Mesothelial cell of epicardium (in vitro differentiated cells): ENCODE measurements at places on chromosomes 1 and 21. TPM values are rescaled to one million over a fixed set of nuclear protein-coding genes. Genes with fewer than 3 reads are reported as not detected.

GRCh38 chr1:65174585-65174984 lies 26.6 kb downstream of the AK4 start:
- H3K27me3 ChIP-seq, result no peaks in the 10 kb centered on the region
- H3K36me3 ChIP-seq, result no peaks in the 10 kb centered on the region
- H3K4me1 ChIP-seq, result peaks cover 18% of the 10 kb centered on the region
- H3K4me3 ChIP-seq, result no peak overlapping the region
- no peak overlapping the region for H3K27ac ChIP-seq

The PRAMEF7 gene
- total RNA-seq, result not detected in 3 replicates

The PROK1 gene
- 0.69 to 1.3 TPM (median 0.95 TPM) in 3 replicates for total RNA-seq

DNA sequence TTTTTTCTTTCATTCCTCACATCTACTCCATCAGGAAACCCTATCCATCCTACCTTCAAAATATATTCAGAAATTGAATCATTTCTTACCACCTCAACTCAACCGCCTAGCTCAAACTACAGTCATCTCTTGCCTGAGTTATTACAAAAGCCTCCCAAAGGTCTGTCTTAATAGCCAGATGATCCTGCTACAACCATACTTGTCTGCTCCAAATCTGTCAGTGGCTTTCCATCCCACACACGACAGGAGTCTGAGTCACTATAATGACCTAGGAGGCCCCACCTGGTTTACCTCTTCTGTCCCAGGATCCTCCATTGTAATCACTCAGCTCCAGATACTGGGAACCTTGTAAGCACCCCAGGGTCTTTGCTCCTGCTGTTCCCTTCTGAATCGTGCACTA lies 37.1 kb upstream of the IL12RB2 start:
- H3K27me3 ChIP-seq, result peaks cover 2% of the 10 kb centered on the region
- DNase-seq, result no peak
- H3K4me3 ChIP-seq, result no peak overlapping the region
- H3K36me3 ChIP-seq, result no peaks in the 10 kb centered on the region
- no peak overlapping the region for H3K27ac ChIP-seq
- no peaks in the 10 kb centered on the region for H3K4me1 ChIP-seq

The MFSD2A gene
- total RNA-seq, result 5.7 to 6.9 TPM (median 6.1 TPM) in 3 replicates

DNA sequence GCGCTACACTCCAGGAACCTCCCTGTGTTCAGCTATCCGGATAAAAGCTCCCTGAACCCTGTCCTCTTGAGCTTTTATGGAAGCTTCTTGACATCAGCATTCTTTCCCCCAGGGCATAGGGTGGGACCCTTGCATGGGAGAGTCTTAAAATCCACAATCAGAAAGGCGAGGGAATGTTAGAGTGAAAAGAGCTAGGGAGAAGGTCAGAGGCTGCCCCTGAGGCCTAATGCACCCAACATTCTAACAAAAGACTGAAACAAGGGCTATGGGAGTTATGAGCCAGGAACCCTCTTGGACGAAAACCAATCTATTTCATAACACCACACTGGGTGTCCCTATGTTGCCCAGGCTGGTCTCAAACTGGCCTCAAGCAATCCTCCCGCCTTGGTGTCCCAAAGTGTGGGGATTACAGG lies 36.7 kb downstream of the NEK2 start:
- no peak overlapping the region for H3K4me3 ChIP-seq
- peaks cover 17% of the 10 kb centered on the region for H3K4me1 ChIP-seq
- no peaks in the 10 kb centered on the region for H3K27me3 ChIP-seq
- no peak for DNase-seq
- H3K36me3 ChIP-seq, result no peaks in the 10 kb centered on the region
- H3K27ac ChIP-seq, result no peak overlapping the region

The NTRK1 gene
- total RNA-seq, result 1.2 to 1.3 TPM (median 1.3 TPM) in 3 replicates

The PSEN2 gene
- total RNA-seq, result 12.4 to 14.0 TPM (median 13.4 TPM) in 3 replicates

DNA sequence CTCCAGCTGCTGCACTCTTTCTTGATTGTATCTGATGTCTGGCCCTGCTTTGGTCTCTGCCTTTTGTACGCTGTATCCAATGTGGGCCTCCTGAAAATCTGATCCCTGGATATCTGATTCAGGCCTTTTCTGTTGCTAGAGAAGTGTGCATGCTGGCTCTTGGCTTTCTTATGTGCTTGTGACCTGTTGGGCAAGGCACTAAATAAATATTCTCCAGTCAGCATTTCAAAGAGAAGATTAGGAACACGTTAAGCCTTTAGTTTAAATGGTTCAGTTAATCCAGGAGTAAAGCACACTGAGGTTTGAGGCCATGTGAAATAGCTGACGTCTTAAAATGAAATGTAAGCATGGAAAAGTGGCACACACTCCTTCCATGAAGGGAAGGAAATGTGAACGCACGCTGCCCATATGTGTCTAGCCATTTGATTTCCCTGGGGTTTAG lies 9.3 kb upstream of the F3 start:
- H3K27me3 ChIP-seq, result no peaks in the 10 kb centered on the region
- H3K4me3 ChIP-seq, result no peak overlapping the region
- peak overlapping the region; percentile 75 for H3K27ac ChIP-seq
- H3K36me3 ChIP-seq, result no peaks in the 10 kb centered on the region
- no peak for DNase-seq

The KDM5B gene
- 230 to 265 TPM (median 260 TPM) in 3 replicates for total RNA-seq

DNA sequence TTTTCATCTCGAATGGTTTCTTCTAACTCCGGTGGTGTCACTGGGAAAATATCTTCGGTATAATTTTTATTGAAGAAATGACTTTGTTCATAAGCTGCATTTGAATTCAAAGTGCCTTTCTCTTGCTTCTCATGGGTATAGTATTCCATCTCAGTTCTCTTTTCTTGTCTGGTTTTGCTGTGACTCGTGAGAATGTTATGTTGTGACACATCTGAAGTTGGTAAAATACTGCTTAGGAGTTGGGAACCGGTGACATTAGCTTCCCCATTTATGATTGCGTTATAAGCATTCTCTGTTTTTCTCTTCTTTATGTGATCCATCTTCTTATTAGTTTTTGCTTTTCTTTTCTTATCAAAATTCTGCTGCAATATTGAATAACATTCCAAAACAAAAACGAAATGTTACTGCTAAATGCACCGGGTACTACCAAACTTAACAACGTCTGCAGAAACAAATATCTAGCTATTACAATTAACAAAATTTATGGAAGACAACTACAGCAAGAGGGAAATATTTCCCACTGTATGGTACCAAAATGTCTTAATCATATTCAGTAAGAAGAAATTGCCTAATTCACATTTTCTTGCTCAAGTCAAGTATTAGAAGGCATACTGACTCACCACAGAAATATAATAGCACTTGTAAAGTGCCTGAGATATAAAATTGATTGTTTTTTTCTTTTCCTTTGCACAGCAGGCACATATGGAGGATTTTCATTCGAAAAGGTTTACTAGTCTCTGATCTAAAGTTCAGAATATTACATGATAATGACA lies 15.5 kb downstream of the LRIF1 start:
- no peaks in the 10 kb centered on the region for H3K27me3 ChIP-seq
- H3K4me1 ChIP-seq, result no peaks in the 10 kb centered on the region
- DNase-seq, result no peak
- no peak overlapping the region for H3K4me3 ChIP-seq

DNA sequence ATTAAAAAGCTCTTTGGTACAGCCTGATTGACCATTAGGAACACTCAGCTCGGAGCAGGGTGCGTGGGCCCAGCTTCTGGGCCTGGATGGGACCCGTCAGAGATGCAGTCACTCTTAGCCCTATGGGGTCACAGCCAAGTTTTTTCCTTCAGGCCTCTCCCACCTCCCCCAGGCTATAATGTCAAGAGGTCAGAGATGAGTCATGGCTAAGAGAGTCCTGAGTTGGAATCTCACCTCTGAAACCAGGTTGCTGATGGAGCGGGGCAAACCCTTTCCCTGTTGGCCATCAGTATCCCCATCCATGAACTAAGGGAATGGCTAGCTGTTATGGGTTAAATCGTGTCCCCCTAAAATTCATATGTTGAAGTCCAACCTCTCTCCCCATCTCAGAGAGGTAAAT lies 195.9 kb upstream of the POU3F1 start:
- no peak for DNase-seq
- H3K27me3 ChIP-seq, result peaks cover 26% of the 10 kb centered on the region
- no peak overlapping the region for H3K4me3 ChIP-seq
- peaks cover 8% of the 10 kb centered on the region for H3K4me1 ChIP-seq

DNA sequence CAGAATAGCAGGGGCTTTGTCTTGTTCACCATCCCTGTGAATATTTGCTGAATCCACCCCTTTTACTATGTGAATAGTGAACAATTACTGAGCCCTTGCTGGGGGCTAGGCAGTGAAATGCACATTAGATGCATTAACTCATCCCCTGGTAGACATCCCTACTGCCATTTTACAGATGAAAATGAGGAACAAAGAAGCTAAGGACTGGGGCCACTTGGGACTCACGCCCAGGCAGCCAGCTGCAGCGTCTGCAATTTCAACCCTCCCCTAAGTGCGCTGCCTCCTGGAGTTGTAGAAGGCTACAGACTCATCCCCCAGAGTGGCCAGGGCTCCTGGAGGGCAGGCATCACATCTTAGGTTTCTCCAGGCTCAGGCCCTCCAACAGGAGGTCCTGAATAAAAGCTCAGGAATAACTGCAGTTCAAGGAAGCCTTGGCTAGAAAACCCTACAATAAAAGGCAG lies 31.6 kb downstream of the CAPZB start:
- no peaks in the 10 kb centered on the region for H3K36me3 ChIP-seq
- H3K4me1 ChIP-seq, result peaks cover 60% of the 10 kb centered on the region
- no peak for DNase-seq
- H3K27me3 ChIP-seq, result no peaks in the 10 kb centered on the region

DNA sequence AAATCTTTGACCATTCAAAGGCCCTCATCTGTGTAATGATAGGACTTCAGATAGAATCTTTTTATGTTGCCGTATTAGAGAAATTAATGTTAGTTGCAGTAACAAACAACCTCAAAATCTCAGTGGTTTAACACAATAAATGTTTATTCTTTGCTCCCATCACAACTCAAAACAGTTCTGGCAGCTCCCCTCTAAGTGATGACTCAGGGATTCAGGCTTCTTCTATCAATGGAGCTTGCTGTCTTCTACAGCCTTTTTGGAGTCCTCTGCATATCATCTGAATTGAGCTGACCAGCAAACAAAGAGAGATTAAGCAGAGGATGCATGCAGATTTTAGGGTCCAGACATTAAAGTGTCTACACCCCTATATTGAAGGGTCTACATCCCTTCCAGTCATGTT lies 59.1 kb upstream of the RAB3GAP2 start:
- H3K36me3 ChIP-seq, result no peaks in the 10 kb centered on the region
- H3K27ac ChIP-seq, result no peak overlapping the region
- H3K4me3 ChIP-seq, result no peak overlapping the region
- no peak for DNase-seq
- H3K4me1 ChIP-seq, result peaks cover 4% of the 10 kb centered on the region

DNA sequence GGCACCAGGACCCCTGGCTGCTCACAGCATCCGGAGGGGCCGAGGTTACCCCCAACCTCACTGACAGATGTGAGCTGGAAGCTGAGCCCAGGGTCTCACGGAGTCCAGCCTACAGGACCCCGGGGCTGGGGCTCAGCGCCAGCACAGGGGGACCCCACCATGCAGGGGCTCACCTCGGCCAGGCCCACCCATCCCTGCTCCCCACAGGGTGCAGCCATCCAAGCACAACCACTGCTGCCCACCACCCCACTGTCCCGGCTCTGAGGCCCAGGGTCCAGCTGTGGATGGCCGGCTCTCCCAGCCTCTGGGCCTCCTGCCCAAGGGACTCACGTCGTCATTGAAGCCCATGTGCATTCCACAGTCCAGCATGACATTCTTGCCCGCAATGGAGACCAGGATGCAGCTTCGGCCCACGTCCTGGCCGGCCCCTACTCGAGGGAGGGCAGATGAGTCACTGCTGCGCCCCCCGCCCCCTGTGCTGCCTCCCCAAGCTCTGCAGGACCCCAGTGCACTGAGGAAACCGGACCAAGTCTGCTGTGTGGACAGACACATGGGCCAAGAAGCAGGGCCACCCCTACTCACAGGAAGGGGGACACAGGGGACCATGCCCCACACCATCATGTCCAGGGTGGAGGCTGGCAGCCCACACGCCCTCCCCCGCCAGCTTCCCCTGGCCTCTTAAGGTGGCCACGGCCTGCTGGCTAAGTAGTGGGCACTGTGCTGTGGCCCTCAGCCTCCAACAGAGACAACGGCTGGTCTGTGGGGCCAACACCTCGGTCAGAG lies 3.6 kb downstream of the INTS11 start:
- peaks cover 4% of the 10 kb centered on the region for H3K36me3 ChIP-seq
- peaks cover 17% of the 10 kb centered on the region for H3K4me1 ChIP-seq
- no peaks in the 10 kb centered on the region for H3K27me3 ChIP-seq
- no peak for DNase-seq
- H3K27ac ChIP-seq, result no peak overlapping the region
- H3K4me3 ChIP-seq, result no peak overlapping the region

The CRB1 gene
- total RNA-seq, result 0.51 to 0.90 TPM (median 0.82 TPM) in 3 replicates

GRCh38 chr1:200037904-200038303 lies 10.4 kb downstream of the NR5A2 start:
- H3K27ac ChIP-seq, result no peak overlapping the region
- DNase-seq, result no peak
- peaks cover 17% of the 10 kb centered on the region for H3K4me1 ChIP-seq
- peak overlapping the region; percentile 32 for H3K4me3 ChIP-seq

DNA sequence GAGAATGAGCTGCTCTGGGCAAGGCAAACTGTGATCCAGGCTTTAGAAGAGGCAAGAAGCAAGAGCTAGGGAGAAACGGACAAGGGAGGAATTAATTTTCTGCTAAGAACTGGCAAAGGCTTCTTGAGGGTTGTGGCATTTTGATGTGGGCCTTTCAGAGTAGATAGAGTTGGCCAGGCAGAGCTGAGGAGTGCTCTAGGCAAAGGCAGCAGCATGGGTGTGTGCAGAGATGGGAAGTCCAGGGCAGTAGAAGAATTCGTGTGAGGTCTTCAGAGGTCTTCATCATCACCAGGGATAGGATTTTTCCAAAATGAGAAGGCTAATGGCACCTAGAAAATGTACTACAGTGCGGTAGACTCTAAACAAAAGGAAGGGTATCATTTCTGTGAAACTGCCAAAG lies 237.8 kb downstream of the LTN1 start:
- H3K27me3 ChIP-seq, result no peaks in the 10 kb centered on the region
- no peaks in the 10 kb centered on the region for H3K36me3 ChIP-seq
- peaks cover 14% of the 10 kb centered on the region for H3K4me1 ChIP-seq
- no peak for DNase-seq

The TMEM167B gene
- 33.5 to 36.1 TPM (median 35.0 TPM) in 3 replicates for total RNA-seq

GRCh38 chr1:34163792-34164731 lies 968 bp downstream of the CSMD2 start:
- peaks cover 97% of the 10 kb centered on the region for H3K27me3 ChIP-seq
- DNase-seq, result no peak
- peak overlapping the region; percentile 68 for H3K4me3 ChIP-seq
- no peak overlapping the region for H3K27ac ChIP-seq
- H3K36me3 ChIP-seq, result no peaks in the 10 kb centered on the region

- peaks cover 8% of the 10 kb centered on the region for H3K36me3 ChIP-seq
- H3K27me3 ChIP-seq, result no peaks in the 10 kb centered on the region
- peak overlapping the region; percentile 89 for H3K27ac ChIP-seq
- peaks cover 57% of the 10 kb centered on the region for H3K4me1 ChIP-seq
- DNase-seq, result no peak
These were observed 66.2 kb downstream of the RGL1 start for GRCh38 chr1:183871142-183871541.

- no peak overlapping the region for H3K4me3 ChIP-seq
- no peak for DNase-seq
- no peaks in the 10 kb centered on the region for H3K27me3 ChIP-seq
- peaks cover 17% of the 10 kb centered on the region for H3K4me1 ChIP-seq
These were observed 223.5 kb downstream of the HMCN1 start for GRCh38 chr1:185957441-185958363.

The IFI44 gene
- 77.1 to 94.3 TPM (median 81.4 TPM) in 3 replicates for total RNA-seq
